ENCODE measurements at places on chromosomes 12 and 14.

DNA sequence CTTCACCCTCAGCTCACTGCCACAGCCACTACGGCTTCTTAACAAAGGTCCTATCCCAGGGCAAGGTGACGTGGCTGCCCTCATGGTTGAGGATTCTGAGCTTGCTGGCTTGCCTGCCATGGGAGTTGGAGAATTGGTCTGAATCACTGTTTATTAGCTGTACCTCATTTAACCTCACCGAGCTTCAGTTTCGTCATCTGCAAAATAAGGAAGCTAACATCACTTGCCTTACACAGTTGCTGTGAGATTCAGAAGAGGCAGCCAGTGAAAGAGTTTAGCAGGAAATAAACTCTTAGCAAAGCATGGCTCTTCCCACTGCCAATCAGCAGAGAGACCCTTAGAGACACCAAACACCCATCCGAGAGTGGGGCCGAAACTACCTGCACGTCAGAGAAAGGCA lies 90.1 kb upstream of the KCNA1 start:
- no peak for DNase-seq

GRCh38 chr14:96164861-96165490 lies 39.7 kb upstream of the BDKRB2 start:
- no peak for DNase-seq

DNA sequence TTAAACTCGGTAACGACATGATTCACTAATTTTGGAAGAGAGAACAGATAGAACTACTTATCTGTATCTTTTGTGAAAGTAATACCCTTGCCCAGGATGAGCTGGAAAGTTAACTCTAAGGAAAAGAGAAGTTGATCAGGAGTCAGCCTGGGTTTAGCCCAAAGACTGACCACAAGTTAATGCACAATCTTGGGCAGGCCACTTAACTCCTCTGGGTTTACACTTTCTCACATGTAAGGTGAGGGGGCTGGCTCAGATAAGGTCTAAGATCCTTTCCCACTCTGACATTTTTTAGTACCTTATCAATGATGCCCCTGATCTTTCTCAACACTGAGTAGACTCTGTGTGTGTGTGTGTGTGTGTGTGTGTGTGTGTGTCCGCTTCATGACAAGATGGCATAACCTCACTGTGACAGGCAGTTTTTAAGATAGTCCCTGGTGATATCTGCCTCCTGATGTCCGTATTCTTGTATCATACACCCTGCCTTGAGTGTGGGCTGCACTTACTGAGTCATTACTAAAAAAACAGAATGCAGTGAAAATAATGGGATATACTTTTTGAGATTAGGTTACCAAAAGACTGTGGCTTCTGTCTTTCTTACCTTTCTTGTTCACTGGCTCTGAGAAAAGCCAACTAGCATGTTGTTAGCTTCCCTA lies 56.2 kb upstream of the CCDC198 start:
- no peak for DNase-seq

DNA sequence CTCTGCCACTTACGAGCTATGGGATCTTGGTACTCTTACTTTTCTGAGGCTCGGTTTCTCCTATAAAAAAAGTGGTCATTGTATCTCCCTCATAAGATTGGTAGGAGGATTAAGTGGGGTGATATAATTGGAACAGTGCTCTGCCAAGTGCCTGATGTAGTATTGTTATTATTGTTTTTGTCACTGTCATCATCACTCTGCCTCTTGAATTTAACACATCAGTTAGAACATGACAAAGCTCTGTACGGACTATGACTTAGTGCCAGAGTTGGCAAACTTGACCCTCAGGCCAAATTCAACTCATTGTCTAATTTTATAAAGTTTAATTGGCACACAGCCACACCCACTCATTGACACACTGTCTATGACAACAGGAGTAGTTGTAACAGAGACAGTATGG lies 229.0 kb upstream of the NOS1 start:
- DNase-seq, result no peak

DNA sequence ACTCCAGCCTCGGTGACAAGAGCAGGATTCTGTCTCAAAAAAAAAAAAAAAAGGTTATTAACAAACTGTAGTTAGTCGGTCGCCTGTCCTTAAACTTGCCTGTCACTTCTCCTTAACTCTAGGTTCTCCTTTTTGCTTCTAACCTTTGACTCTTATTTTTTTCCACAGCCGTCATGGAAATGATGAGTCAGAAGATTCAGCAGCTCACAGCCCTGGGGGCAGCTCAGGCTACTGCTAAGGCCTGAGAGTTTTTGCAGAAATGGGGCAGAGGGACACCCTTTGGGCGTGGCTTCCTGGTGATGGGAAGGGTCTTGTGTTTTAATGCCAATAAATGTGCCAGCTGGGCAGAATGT lies 418 bp upstream of the MYG1 start:
- DNase-seq, result no peak

DNA sequence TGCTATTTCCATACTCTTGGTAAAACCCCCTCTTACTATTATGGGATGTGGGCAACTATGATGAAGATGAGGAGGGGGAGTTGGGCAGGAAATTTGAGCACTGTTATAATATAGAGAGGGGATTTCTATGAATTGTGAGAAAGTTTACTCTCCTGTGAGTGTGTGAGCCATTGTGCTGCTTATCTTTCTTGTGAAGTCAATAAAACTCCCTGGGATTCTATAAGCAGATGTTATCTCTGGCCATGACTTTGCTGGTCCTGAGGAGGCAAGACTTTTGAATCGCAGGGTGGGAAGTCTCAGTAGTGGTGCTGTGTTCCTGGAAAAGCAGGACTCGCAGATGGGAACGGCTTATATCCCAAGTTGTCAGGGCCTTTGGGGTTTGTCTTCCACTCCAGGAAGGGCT lies 62.2 kb downstream of the EMP1 start:
- DNase-seq, result no peak

DNA sequence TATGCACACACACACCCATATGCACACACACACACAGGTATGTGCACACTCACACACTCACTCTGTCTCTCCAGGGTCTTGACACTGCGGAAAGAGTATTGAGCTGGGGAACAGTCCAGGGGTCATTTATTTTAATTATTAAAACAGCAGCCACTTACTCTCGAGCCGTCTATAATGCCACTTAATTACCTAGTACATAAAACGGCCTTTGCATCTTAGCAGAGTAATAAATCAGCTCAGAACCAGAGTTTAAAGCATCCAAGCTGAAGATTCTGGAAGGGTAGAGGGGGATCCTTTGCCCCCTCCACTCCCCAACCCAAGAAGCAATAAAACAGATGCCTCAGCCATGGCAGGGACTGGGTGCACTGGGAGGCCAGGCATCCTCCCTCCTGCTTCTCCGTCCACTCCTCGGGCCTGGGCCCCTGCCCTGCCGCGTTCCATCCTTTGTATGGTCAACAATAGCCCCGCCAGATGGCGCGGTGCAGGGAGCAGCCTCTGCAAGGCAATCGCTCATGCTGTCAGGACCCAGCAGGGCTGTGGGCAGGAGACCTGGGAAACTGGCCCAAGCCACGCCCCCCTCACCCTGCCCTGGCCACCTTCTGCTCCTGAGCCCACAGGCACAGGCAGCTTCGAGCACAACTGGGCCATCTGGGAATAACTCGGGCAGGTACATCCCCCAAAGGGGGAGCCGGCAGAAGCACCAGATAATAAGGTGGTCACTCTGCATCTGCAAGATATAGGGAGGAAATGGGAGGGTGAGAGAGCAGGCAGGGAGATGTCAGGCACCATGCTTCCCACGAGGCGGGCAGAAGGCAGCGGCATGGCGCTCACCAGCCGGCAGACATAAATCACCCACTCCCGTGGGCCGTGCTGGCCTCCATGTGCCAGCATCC lies 40.9 kb downstream of the CCDC85C start:
- no peak for DNase-seq

DNA sequence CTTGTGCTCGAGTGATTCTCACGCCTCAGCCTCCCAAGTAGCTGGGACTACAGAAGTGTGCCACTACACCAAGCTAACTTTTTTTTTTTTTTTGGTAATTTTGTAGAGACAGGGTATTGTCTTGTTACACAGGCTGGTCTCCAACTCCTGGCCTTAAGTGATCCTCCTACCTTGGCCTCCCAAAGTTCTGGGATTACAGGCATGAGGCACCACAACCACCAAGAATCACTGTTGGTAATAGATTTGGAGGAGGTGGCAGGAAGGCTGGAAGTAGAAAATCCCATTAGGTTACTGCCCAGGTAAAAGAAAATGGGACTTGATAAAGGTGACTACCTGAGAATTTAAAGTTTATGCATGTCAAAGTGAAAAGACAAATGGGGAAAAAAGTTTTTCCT lies 1.4 kb upstream of the CDCA4 start:
- no peak for DNase-seq

DNA sequence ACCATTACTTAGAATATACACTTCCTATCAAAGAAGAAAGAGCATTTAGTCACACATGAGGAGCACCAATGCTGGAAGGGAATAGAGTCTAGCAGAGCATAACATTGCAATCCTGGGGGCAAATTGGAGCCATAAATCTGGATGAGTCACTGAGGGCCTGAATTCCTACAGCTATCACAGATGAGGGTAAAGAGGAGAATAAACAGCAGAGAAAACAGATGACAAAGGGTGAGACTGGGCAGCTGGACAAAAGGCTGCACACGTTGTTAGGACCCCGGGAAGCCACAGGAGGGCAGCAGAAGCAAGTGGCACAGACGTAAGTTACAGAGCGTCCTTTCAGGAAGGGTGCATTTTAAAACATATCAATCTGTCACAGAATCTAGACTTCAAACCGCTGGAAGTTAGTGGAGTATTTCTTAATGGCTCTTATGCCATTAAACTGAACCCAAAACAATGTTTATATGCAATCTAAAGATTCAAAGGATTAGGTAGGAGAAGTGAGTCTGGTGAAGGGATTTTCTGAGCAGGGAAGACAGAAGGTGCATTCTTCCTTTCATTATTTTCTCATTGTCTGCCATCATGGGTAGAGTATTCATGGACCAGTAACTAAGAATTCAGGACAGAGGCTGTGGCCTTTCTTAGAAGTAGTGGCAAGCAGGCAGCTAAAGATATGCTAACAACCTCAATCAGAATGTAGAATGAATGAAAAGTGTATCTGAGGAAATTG lies 159.8 kb upstream of the DAAM1 start:
- no peak for DNase-seq

- peak; percentile 18 for DNase-seq
These were observed 58.1 kb upstream of the CCND2 start for GRCh38 chr12:4215229-4216186.

GRCh38 chr12:614411-614970 lies 48.8 kb downstream of the NINJ2 start:
- DNase-seq, result peak; percentile 39

DNA sequence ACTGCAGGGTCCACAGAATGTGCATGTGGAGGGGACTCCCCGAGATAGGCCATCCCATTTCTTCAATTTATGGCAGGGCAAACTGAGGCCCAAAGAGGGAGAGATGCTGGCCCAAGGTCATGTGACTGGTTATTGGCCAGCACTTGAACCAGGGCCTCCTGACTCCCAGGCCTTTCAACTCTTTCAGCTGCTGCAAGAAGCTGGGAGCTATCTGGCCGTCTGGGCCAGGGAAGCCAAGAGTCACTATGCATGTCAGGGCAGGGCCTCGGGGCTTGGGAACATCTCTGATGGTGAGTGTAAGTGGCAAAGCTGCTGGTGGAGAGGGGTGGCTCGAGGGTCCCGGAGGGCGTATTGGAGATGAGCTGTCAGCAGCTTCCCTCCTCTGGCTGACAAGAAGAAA lies 9.5 kb upstream of the LTBP2 start:
- no peak for DNase-seq

DNA sequence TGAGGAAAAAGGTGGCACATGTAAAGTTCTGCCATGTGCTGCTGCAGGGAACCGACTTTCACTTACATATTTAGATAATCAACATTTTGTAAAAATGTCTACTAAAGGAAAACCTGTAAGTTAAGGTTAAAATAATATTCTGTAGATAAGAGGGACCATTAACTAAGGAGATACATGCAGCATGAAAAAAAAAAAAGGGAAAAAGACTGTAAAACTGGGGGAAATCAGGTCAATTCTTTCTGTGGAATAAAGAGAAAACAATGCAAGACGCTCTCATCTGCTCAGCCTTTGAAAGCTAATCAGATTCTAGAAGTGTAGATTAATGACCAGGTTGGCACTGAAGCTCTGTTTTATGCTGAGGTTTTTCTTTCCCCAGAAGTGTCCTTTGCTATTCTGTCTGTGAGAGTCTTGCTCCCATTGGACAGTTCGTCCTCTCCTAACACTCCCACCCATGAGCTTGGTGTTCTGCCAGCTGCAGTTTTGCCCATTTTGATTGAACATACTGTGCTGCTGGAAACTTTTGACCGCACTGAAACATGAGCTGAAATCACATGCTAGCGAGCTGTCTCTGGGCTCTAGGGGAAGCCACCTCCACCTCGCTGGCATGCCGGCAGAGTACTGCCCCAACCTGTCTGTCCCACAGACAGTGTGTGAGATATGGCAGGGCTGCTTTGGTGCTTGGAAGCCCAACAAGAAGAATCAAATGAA lies 39.7 kb downstream of the PPTC7 start:
- no peak for DNase-seq

GRCh38 chr12:57031138-57031725 lies 14.9 kb upstream of the TAC3 start:
- no peak for DNase-seq

DNA sequence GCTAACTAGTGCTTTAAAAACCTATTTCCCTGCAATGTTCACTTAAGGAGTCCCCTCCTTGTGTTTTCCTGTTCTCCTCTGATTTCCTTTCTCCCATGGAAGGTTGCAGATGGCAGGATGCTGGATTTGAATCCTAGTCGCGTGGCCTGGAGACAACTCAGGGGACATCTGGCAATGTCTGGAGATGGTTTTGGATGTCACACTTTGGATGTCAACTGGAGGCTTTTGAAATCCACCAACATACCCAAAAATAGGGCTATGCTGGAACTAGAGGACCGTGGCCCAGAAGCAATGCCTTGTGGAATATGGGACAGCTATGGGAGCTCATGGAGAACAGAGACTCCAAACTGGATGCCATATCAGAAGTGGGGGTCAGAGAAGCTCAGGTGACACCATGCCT lies 95.8 kb upstream of the NOS1 start:
- DNase-seq, result no peak

DNA sequence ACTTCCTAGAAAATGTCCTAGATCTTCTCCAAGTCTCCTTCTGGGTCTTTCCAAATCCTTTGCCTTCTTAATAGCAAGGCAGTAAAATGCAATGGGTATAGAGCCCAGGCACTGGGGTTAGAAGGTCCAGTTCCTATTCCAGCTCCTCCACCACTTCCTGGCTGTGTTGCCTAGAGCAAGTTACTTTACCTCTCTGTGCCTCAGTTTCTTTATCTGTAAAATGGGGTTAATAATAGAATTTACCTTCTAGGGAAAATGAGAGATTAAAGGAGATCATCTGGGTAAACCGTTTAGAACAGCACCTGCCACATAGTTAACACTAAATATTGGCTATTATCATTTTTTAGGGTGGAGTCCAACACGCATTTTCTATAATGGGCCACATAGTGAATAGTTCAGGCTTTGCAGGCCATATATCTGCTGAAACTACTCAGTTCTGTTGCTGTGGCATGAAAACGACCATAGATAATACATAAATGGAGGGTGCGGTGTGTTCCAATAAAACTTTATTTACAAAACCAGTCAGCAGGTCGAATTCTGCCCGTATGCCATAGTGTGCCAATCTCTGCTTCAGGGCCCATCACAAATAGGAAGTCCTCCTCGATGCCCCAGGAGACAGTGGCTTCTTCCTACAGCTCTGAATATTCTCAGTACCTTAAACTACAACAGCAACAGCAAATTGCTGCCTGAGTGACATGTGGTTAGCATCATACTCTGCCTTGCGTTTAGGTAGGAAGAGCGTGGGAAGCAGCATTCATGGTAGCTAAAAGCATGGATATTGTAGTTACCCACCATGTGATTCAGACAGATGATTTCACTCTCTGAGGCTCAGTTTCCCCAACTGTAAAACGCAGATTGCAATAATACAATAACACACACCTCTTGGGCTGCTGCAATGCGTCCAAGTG lies 60.9 kb downstream of the SVOP start:
- no peak for DNase-seq

Measured in activated CD8-positive, alpha-beta memory T cell treated with anti-CD3 and anti-CD28 coated beads, Interleukin-2, amount 50 U/mL, for 4 hours (primary cell).